ENCODE measurements at places on chromosomes 12 and 14. TPM values are rescaled to one million over a fixed set of nuclear protein-coding genes. Genes with fewer than 3 reads are reported as not detected.

ADAM20 gene
- under 0.01 TPM for total RNA-seq

TAS2R9 gene
- not detected for total RNA-seq

SYT10 gene
- not detected for total RNA-seq

MYF6 gene
- not detected for total RNA-seq

PPP4R3A gene
- 36.8 TPM for total RNA-seq

TDRD9 gene
- total RNA-seq = not detected

PGAM5 gene
- 26.1 TPM for total RNA-seq

CLEC1B gene
- not detected for total RNA-seq

CYP27B1 gene
- total RNA-seq = 0.86 TPM

MANSC4 gene
- total RNA-seq = not detected

OASL gene
- total RNA-seq = 0.54 TPM

POTEM gene
- not detected for total RNA-seq

HOTAIR gene
- total RNA-seq = not detected

PPP1R36 gene
- not detected for total RNA-seq

SYCP3 gene
- total RNA-seq = not detected

All from GM23248 (cell line).